ENCODE measurements at places on chromosomes 11 and 22. TPM values are rescaled to one million over a fixed set of nuclear protein-coding genes. Genes with fewer than 3 reads are reported as not detected.

The SCGB2A2 gene
- total RNA-seq = not detected

The EXPH5 gene
- 8.7 TPM for total RNA-seq

The RIN1 gene
- 7.6 TPM for total RNA-seq

The TIMM10 gene
- total RNA-seq = 26.6 TPM

The CCDC116 gene
- 0.93 TPM for total RNA-seq

The SPDYC gene
- not detected for total RNA-seq
